ENCODE measurements at places on chromosomes 2 and 18.

DNA sequence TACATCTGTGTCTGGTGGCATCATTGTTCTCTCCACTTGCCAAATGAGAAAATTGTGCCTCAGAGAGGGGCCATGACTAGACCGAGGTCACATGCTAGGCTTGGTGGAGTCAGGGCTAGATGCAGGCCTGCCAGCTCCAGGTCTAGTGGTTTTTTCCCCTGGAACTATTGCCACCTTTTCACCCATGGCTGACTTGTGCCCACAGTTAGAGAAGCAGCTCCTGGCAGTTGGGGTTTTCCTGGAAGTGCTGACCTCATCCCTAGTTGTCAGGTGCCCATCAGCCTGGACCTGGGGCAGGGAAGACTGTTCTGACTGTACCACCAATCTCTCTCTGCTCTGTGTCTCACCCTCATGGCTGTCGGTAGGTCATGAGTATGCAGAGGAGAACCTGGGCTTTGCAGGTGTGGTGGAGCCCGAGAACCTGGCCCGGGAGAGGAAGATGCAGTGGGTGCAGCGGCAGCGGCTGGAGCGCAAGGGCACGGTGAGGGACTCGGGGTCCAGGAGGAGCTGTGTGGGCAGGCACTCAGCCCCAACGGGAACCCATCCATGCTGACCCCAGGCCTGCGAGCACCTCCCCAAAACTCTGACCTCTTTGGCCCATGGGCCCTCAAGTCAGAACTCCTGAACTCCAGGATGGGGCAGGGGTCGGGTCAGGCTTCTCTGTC is 12.4 kb upstream of the CATIP start:
- DNase-seq: no peak

DNA sequence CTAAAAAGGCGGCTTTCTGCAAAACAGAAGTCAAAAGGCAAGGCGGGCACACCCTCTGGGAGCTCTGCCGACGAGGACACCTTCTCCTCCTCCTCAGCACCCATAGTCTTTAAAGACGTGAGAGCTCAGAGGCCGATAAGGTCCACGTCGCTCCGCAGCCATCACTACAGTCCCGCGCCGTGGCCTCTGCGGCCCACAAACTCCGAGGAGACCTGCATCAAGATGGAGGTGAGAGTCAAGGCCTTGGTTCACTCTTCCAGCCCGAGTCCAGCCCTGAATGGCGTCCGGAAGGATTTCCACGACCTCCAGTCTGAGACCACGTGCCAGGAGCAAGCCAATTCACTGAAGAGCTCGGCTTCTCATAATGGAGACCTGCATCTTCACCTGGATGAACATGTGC is 36.1 kb downstream of the SOCS6 start:
- DNase-seq: no peak

DNA sequence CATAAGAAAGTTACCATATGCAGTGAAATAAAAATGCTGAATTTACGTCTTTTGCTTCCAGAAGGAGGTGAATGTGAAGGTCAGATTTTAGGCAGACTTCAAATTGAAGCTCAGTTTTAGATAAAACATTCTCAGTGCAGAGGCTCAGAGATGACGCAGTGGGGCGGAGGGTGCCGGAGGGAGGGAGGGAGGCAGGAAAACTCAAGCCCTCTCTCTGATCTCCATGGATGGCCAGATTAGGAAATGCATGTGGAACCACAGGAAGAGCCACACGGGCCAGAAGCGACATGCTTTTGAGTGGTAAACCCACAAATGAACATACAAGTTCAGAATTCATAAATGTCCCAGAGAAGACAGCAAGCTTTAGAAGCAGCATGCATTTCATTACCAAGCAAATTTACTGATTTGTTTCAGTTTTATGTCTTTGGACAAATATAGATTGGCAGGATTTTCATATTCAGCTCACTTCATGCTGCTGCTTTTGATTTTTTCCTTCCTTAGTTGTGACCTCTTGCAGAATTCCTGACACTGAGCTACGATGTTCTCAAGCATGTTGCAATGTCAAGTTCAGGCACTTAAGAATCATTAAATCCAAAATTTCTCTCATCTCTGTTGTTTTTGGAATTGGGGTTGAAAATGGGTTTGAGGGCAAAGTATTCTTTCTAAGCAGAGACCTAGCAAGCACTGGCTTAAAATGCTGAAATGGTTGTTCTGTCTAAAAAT is 29.7 kb upstream of the APCDD1 start:
- no peak for DNase-seq

DNA sequence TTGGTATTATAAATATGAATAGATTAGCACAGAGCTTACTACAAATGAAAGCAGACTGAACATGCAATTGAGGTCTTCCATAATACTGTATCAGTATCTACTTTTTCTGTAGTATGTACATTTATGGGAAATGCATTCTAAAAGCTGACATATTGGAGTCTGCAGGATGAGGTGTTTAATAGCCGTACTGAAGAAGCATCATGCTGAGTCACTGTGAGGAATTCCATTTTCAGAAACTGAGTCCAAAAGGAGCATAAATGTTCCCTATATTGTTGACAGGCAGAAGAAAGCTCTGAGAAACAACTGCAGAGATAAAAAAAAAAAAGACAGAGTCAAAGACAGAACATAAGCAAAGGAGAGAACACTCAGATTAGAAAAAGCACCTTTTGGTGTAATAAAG is 366.7 kb upstream of the SPHKAP start:
- no peak for DNase-seq

GRCh38 chr2:191050640-191050987 is 36.6 kb upstream of the STAT1 start:
- no peak for DNase-seq

DNA sequence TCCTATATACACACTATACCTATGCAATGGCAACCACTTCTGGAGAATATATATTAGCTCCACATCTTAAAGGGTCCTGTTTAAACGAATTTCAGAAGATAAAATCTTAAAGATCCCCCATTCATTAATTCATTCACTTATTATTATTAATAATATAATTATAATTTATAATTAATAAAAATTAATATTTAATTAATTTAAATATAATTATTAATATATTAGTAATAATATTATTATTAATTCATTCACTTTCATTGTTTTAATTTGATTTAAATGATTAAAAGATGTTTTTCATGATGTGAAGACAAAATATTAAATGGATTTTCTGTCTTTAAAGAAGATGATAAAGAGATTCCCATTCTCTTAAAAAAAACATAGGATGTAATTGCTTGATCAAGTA is 21.1 kb downstream of the NFU1 start:
- DNase-seq: no peak

- DNase-seq: no peak
Observed at GRCh38 chr18:77815666-77816338, 566.2 kb downstream of the GALR1 start.

DNA sequence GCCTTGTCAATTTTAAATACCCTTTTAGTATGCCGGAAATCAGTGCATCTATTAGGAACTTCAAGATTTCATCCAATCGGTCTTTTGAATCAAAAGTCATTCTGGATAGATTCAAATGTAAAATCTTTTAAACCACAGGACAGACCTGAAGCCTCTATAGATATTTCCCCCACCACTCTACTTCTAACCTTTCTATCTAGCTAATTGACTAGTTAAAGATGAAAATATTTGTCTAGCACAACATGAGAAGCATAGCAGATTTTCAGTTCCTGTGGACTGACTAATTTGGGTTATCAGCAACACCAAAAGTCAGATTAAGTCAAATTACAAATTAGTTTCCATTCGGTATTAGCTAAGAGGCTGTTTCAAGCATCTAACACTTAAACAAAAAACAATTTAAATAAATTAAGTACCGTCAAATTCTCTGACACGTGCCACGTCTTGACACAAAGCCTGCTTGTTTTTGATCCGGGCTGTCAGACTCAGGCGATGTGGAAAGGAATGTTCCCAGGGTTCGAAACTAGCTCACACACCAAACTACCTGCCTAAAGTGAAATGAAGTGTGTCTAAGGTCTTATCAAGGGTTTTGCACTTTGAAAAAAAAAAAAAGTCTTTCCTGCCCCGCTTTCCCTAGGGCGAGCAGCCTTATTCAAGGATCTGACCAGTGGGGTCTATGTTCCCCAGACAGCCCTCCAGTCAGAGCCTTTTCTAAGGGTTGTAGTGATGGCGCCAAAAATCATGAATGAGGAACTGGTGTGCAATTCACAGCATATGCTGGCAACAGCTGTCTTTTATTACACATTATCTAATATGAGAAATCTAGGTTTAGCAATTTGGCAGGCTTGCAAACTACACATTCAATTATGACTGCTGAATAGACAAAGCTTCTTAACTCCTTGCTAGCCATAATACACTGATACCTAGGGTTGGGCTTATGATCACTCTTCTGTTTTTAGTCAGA is 4.7 kb downstream of the CYTIP start:
- no peak for DNase-seq

GRCh38 chr2:42102024-42102590 is 54.3 kb downstream of the PKDCC start:
- DNase-seq: peak; percentile 58

GRCh38 chr2:40127146-40127545 is 324.7 kb downstream of the SLC8A1 start:
- DNase-seq: no peak

DNA sequence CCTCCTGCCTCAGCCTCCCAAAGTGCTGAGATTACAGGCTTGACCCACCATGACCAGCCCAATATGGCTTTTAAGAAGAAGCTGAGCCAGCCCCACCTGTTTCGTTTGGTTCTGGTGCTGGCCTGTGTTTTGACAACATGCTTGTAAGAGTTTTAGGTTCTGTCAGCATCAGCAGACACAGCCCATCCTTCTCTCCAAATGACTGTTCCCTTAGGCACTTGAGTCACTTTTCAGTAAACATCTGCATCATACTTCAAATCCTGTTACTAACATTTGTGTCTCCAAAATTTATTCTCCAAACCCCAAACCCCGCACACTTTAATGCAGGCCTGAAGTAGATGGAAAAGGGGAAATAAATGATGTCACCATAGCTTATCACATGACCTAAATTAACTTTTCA is 1118.5 kb downstream of the TSN start:
- DNase-seq: no peak

GRCh38 chr18:62898359-62898758 is 183.0 kb downstream of the PHLPP1 start:
- DNase-seq: no peak

GRCh38 chr2:201777869-201778268 is 2.9 kb downstream of the ALS2 start:
- no peak for DNase-seq

DNA sequence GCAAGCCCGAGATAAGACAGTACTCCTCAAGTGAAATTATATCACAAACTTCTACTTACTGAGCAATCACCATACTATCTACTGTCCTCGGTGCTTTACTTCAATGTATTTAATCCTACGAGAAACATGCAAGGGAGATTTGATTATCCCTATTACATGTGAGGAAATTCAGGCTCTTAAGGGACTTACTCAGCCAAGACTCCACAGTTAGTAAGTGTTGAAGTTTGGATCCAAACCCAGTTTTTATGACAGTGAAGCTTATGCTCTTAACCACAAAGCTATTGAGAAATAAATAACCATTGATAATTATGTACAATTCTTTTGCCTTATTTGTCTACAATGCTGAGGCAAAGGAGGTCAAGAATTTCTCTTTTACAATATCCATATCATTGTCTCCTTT is 672.9 kb upstream of the ACVR2A start:
- no peak for DNase-seq

DNA sequence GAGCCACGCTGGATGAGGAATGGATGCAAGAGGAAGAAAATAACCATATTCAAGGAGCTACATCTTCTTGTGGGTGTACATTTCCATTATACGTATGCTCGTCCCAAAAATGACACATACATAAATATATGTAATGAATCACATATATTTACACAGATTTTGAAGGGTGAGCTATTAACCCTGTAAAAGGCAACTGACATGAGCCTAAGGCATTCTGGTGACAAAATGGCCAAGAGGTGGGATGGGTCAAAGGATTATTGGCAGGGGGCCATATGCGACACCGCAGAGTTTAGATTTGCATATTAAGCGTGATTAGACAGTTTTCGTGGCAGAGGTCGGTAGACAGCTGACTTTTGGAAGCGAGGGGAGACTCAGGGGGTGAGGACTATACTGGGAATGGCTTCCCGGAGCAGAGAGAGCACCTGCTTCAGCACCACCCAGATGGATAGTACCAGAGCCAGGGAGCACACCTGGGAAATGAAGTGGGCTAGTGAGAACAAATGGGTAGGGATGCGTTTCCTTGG is 431 bp upstream of the CNRIP1 start:
- DNase-seq: peak; percentile 22

DNA sequence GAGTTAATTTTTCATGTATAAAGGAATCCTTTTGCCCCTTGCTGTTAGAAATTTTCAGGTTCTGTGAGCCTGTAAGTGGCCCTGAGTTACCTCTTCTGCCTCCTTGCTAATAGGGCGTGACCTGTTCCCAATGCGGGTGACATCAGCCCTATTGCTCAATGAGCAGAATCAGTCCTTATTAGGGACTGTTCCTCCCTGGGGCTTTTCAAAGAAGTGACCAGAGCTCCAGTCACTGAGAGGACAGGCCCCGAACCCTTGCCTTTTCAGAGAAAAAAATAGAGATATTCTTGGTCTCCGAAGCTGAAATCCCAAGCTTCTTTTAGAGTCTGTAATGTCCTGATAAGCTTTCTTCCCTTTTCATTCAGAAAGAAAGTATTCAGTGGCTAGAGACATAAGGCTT is 8.2 kb upstream of the APOB start:
- no peak for DNase-seq

DNA sequence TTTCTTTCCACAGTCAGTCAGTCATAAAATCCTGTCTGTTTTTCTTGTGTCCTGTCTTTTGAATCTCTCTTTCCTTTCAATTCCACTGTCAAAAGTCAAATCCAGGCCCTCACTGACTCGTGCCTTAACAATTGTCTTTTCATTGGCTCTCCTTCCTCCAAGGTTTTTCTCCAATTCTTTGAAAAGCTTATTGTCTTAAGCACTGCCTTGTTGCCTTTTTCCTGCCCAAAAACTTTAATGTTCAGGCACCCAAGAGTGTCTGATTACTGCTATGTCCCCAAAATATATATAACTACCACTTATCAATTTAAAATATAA is 13.9 kb upstream of the SULT1C4 start:
- no peak for DNase-seq

GRCh38 chr2:201348758-201349157 is 8.4 kb downstream of the FLACC1 start:
- DNase-seq: no peak

All from nephron progenitor cell (in vitro differentiated cells).